ENCODE measurements at places on chromosomes 1 and 21.
A peak's percentile ranks its signal among the peaks of the same experiment; 100 is the strongest.

- DNase-seq: no peak
These were observed 33.6 kb downstream of the LRRN2 start for GRCh38 chr1:204651843-204652421.

GRCh38 chr1:61046434-61046833, 35.9 kb upstream of the NFIA start:
- no peak for DNase-seq

GRCh38 chr1:1245178-1245816, 1.2 kb downstream of the C1QTNF12 start:
- no peak for DNase-seq

GRCh38 chr1:214332946-214333798, 52.2 kb downstream of the SMYD2 start:
- peak; percentile 59 for DNase-seq

GRCh38 chr1:7264101-7264500, 478.8 kb downstream of the CAMTA1 start:
- DNase-seq: no peak

DNA sequence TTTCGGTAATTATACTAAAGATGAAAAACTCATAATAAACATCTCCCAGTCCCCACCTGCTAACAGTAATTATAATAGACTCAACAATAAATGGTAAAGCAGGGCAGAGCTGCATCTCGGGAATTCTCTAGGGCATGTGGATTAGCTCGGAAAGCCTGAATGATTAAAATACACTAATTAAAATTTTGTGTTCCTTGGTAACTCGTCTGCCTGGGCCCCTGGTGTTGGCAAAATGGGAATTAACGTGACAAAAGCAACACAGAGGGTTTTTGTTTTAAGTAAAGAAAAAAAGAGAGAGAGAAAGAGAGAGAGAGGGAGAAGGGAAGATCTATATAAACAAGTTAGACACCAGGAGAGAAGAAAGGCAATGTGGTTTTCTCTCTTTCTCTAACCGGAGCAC, 62.1 kb downstream of the CASZ1 start:
- DNase-seq: no peak

DNA sequence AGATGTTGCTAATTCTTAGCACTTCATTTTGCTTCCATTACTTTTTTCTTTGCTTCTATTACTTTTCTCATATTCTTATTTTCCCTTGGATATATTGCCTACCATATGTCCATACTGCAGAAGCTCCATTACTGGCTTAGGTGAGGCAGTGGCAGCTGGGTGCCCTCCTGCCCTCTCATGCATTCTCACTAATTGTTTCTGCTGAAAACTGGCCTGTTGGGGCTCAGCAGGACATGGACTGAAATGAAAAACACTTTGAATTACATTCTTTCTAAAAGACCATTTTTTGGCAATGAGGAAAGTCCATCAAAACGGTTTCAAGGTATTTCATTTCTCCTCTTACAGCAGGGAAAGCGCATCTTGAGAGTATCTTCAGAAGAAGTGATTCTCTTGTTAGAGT, 122.9 kb downstream of the MAST2 start:
- no peak for DNase-seq

DNA sequence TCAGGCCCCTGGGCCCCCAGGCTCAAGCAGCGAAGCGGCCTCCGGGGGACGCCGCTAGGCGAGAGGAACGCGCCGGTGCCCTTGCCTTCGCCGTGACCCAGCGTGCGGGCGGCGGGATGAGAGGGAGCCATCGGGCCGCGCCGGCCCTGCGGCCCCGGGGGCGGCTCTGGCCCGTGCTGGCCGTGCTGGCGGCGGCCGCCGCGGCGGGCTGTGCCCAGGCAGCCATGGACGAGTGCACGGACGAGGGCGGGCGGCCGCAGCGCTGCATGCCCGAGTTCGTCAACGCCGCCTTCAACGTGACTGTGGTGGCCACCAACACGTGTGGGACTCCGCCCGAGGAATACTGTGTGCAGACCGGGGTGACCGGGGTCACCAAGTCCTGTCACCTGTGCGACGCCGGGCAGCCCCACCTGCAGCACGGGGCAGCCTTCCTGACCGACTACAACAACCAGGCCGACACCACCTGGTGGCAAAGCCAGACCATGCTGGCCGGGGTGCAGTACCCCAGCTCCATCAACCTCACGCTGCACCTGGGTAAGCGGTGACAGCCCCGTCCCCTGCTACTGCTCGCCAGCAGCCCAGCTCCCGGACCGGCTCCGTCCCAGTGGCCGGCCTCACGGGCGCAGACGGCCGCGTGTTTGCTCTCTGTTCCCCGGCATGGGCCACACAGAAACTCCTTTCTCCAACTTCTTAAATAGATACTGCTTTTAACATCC, 539 bp downstream of the LAMC1 start:
- peak; percentile 59 for DNase-seq

DNA sequence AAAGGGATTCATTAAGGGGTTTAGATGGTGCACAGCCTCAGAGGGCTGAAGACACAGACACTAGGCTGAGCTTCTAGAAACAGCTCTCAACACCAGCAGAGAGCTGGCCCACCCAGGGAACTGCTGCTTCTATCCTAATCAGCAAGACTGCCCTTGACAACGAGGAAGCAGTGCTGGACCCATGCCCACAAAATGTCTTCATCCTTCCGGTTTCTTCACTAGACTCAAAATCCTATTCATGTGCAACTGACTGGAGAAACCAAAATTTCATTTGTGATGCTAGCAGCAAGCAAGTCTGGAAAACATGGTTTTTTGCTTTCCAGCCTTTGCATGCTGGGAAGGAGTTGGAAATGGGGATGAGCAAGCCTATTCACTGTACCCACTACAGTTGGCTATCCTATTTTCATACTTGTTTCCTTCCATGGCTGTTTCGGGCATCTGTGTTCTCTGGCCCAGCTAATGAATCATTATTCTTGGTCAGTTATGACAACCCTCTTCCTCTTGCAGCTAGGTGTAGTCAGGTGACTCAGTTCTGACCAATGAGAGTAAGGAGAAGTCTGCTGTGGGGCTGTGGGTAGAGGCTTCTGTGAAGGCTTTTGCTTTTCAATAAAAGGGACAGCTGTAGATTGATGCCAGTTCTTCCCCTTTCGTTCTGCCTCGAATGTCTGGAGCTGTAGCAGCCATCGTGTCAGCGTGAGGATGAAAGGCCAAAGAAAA, 14.6 kb upstream of the TMEM61 start:
- DNase-seq: peak; percentile 85

DNA sequence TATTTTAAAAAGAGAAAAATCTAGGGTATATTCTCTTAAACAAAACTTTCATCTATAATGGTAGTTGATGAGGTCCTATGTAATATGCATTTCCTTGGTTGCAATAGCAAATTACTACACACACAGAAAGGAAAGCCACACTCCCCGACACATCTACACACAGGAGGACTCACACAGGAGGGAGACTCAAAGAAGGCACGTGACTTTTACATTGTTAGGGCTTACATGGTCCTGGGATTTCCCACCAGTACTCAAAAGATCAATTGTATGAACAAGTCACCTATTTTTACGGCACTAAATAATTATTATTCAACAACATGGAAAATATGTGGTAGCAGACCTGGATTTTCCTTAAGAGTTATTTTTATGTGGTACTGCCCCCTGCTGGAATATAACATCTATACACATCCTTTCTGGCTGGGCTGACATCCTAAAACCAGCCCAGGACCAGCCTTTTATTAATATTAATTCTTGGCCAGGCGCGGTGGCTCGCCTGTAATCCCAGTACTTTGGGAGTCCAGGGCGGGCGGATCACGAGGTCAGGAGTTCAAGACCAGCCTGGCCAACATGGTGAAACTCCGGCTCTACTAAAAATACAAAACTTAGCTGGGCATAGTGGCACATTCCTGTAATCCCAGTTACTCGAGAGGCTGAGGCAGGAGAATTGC, 33.9 kb upstream of the LGALS8 start:
- peak; percentile 62 for DNase-seq

- DNase-seq: peak; percentile 41
These were observed 433 bp downstream of the TMEM200B start for GRCh38 chr1:29123053-29123886.

DNA sequence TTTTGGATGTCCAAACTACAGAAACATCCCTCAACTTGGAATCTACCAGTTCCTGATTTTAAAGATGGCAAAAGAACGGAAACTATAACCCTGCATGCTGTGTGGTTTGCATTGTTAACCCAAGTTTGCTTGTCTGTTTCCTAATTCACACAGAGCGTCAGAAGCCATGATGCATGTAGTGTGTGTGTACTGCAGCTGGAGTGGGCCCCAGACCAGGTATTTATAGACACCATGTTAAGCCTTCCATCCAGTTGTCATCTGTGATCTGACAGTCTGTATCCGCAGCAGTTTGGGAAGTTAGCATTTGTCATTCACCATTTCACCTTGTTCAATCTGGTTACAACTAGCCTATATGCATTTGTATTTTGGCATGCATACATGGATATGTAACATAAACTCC, 27.7 kb upstream of the PLEKHM2 start:
- DNase-seq: no peak

- no peak for DNase-seq
These were observed 282.0 kb downstream of the PTPRU start for GRCh38 chr1:29518183-29518835.

DNA sequence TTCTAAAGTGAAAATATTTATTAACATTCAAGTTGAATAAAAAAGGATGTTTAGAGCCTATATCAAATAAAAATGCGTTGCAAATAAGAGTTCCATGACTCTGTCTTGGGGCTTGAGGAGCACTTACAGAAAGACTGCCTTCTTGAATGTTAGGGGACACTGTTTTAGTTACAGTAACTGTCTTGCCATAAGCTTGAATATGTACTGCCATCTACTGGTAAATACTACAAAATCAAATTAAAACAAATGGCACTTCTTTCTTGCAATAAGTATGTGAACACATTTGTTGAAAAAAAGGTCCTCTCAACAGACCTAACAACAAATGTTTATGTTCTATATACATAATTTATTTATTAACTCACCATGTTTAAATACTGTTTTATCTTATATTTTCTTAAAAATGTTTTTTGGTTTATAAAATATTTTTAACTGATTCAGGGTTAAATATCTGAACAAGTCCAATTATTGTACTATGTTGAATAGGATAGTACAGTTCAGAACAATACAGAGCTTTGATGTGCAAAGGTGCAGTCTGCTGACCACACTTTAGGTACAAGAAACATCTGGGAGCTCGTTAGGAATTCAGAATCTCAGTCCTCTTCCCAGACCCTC, 199.5 kb downstream of the LRRIQ3 start:
- DNase-seq: peak; percentile 32

DNA sequence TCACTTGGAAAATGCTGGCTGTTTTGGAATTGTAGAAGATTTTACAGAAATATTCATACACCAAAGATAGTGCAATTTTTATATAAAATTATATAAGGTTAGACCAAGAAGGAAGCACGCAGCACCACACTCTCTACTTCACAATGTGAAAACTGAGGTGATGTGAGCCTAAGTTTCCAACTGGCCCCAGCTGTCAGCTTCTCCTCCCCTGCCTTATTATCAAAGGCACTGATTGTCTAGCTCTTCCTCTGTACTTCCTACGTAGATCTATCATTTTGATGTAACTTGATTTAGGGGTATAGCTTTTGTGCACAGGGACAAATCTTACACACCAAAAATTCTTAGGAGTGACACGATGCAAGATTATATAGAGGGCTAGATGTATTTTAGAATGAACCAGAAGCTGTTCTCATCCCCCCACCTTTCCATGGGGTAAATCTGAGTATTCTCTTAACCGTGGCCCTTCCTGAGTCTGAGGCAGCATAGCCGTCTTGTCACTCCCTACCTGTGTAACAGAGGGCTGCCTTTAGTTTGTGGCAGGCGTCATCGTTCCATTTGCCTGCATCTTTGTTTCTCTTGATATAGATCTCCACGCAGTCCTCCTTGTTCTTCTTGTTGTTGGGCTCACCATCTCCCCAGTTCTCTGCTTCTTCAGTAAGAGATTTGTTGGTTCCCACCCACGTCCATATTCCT, 3.4 kb downstream of the SELL start:
- no peak for DNase-seq

DNA sequence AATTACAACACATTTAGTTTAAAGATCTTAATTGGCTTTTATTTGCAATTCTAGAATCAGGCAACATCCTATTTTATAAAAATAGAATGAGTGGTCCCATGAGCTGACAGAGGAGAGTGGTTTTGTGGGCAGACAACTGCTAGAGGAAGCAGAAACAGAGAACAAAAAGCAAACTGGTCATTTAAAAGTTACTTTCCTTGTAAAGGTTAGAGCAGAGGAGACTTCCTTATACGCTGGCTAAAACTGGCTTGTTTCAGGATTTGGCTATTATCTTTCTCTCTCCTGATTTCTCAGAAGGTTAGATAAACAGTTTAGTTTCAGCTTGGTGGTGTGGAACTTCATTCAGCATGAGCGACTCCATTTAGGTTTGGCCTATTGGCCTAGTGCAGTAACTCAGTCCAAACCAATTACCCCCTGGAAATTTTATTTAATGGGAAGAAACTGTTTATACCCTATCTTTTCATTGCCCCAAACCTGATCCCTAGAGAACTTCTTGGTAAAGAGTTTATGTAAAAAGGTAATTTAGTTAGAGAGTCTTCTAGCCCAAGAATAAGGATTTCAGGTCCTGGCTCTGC, 32.2 kb upstream of the IL20 start:
- no peak for DNase-seq

- no peak for DNase-seq
These were observed 13.8 kb upstream of the PTTG1IP start for GRCh38 chr21:44887126-44887806.

DNA sequence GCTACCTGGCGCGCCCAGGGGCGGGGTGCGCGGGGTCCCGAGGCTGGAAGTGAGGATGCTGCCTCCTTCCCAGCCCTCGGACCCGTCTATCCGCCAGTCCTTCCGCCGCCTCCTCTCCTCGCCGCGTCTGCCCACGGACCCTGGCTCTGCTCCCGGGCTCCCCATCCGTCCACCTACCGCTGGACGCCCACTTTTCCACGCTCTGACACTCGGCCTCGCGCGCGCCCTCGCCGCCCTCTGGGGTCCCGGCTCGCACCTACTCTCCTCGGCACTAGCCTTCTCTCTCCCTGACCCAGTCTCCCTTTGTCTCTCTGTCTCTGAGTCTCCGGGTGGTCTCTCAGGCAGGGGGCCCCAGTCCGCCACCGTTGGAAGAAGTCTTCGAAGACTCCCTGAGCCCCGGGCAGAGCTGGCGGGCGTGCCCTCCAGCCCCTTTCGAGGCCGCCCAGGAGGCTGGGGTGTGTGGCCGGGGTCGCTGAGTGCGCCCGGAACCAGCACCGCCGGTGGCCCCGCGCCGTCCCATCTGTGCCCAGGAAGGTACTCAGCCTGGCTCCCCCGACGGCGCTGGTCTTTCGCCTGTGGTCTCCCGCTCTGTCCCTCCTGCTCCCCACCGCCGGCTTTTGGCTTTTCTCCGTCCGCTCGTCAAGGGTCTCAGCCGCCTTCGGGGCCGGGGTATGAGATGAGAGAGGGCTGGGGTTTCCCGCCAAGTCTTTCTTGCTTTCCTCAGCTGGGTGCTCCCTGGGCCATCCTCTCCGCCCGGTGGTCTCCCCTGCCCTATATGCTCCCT, 610 bp downstream of the DRAXIN start:
- no peak for DNase-seq

All from iris pigment epithelial cell (primary cell).